Epithelial cell of proximal tubule (primary cell): ENCODE measurements at places on chromosomes 3 and 15.

DNA sequence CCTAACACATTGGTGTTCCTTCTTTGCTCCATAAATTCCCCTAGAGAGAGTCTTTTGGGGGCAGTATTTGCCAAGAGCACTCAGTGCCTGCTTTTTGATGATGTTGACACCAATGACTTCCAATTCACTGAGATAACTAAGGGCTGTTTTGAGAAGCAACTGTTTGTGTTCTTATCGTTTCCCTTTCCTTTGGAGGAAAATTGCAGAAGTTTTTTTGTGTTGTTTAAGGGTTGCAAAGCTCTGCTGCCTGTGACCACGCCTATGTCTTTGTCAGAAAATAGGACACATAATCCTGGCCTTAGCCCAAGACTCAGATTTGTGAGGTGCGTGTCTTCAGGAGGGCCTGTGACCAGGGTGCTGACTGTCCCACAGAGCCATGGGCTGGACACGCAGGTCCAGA, 99.6 kb downstream of the FAM43A start:
- no peak for DNase-seq

DNA sequence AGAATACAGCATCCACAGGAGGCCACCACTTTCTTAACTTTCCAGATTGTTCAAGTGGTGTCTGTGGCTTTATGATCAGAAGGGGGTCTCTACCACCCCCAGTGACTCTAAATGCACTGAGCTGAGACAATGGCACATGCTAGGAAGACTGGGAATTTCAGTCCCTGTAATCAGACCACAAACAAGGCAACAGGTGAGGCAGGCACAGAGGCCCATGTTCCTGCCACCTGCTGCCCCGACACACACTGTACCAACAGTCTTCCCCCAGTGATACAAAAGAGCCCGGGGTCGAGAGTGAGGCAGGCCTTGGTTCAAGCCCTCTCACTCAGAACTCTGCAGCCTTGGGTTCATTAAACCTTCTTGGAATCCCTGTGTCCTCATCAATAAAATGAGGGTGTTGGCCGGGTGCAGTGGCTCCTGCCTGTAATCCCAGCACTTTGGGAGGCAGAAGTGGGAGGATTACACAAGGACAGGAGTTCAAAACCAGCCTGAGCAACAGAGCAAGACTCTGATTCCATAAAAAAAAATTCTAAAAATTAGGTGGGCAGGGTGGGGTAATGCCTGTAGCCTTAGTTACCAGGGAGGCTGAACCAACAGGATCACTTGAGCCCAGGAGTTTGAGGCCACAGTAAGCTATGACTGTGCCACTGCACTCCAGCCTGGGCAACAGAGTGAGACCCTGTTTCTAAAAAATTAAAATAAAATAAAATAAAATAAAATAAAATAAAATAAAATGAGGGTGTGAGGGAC, 55.8 kb downstream of the ADCY5 start:
- DNase-seq, result no peak

DNA sequence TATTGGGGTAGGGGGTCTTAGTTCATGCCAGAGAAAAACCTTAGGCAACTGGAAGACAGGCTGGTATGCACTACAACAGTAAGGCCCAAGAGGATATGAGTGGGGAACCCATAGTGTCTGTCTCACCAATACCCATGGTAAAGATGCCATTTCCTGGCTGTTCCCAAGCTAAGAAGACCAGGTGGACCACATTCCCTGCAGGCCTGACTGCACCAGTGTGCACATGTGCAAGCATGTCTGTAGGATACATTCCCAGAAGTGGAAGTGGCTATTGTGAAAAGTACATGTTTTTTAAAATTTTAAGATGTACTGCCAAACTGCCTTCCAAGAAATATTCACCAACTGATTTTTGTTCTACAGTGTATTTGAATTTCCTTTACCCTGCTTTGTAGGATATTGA, 207.3 kb upstream of the CTNNB1 start:
- DNase-seq, result no peak

- no peak for DNase-seq
Measured at GRCh38 chr15:87420017-87420416, 836.5 kb downstream of the NTRK3 start.
